Inflammatory macrophage treated with lipopolysaccharide for 4 hours (primary cell): ENCODE measurements at places on chromosomes 1 and 21.

DNA sequence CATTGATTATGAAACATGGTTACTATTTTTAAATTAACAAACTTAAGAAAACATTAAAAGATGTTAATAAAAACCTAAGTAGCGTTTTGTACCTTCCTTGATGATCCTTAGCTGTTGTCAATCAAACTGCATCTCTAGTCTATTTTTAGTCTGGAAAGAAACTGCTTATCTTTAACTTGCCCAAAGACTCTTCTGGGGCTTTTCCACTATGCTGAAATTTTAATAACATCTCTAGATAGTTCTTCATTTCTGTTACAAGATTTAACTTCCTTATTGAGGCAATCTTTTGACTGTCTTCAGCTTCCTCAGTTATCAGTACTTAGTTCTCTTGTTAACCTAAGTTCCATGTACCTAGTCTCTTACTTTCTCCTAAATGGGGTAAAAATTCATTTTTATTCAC is 135.9 kb upstream of the HMCN1 start:
- DNase-seq, result peak; percentile 90

DNA sequence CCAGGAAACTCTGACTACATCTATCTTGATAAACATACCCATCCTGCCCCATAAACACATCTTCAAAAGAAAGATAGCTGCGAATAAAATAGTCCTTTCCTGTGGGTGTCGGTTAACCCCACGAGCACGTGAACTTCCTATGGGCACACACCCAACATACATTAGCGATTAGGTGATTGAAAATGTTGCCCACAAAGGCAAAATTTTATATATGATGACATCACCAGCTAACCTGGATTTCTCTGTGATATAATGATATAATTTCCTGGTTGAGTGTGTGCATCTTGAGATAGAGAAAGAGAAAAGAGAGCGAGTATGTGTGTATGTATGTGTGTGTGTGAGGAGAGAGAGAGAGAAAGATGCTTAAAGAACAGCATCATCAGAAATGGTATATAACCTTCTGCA is 296.1 kb downstream of the PTPRC start:
- no peak for DNase-seq

DNA sequence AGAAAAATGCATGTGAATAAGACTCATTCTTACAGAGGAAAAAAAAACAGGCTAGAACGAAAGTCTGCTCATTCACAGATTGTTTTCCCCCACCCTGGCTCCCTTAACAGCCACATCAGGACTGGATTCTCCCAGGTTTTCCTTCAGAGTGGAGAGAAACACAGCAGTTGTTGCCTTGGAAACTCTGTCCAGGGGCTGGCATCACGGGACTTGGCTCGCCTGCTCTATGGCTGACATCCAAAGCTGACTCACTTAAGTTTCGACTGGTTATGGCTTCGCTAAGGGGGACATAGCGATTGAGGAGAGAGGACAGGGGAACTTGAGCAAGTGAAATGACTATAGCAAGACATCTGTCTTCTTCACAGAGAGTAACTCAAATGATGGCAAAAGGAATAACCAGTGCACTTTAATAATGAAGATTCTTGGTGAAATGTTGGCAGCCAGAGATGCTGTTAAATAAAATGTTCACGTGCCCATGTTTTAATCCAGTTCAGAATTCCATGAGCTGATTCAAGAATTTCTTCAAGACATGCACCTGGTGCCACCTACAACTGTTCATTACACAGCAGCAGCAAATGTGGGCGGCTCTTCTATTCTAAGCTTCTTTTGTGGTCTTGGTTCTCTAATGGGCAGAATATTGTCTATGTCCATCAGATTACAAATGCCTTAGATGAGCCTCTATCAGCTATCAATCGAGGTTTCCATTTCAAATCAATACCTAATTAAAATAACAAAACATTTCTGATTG is 21.8 kb downstream of the MIS18A start:
- DNase-seq, result no peak

DNA sequence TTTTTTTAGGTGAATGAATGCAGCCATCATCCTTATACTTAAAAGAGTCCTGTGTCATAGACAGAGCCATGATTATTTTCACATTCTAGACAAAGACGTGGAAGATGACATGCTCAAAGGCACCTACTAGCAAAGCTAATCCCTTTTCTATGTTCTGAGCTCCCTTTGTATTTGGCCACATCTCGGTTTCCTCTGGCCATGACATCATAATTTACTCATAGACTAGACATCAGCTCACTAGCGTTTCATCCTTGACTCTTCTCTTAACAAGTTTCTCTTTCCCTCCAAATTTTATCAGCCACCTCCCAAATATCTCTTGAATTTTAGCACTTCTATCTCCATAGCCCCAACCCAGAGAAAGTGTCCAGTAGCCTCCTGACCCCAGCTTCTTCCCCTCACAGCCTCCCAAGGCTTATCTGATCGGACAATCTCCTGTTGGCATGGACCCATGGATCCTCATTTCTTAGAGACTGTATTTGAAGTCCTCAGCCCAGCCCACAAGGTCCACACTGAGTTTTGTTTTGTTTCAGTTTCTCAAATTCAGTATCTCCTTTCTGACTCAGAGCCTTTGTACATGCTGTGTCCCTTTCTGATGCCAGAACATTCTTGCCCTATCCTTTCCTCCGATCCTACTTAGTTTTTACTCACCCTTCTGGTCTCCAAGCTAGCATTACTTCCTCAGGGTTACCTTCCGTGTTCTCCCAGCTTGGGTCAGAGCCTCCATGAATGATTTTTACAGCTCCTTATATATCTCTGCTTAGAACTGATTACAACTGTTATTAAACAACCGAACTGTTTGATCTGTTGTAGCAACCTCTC is 33.0 kb upstream of the EPS8L3 start:
- peak; percentile 77 for DNase-seq

DNA sequence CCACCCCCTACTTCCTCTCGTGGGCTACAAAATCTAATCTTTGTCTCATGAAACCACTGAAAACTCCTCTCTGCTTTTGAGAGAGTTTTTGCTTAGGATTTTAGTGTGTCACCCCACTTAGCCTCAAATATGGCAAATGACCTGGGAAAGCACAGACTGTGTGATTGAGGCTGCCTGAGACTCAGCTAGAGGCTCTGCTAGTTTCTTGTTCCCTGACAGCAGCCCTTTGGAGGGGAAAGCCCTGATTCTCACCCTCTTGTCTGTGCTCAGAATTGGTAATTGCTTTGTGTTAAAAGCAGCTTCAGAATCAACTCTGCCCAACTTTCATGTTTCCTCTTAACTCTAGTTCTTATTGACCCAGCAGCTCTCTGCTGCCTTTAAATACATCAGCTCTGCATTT is 85.6 kb upstream of the ZP4 start:
- peak; percentile 13 for DNase-seq

DNA sequence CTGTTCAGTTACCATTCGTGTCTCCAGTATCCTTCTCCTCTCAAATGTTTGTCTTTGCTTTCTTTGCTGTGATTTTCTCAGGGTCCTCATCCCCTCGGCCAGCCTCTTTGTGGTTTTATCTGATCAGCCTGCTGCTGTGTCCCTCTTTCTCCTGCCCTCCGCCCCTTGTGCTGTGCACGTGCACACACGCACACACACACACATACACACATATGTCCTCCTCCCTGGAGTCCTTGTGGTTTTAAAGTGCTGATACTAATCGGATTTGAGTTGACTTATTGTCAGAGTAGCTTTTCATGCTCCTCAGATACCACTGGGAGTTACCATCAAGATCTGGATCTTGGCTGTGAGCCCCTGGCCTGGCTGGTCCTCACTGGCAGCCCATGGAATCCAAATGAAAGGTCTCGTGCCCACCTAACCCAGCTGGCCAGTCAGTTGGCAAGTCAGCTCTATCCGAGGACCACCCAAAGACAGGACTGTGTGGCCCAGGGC is 34.1 kb downstream of the QSOX1 start:
- DNase-seq, result no peak

DNA sequence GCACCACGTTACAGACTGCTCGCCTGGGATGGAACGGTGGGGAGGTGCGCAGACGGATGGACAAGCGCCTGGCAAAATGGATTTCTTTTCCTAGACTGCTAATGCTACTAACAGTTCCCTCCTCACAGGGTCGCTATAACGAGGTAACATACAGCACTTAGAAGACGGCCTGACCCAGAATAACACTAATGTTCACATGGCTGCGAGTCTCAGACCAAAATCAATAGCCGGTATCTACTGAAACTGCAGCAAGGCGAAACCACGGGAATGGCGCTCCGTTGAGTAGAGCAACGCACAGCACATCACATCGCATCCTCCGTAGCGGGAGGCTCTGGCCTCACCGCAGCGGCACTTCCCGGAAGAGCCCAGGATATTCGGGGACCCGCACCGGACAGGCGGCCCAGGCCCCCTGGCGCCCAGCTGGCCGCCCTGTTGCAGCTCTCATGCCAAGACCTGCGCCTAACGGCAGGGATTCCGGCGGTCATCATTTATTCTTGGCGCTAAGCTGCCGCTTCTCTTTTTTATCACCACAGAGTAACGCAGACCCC is 46.6 kb downstream of the VPS26C start:
- peak; percentile 25 for DNase-seq

GRCh38 chr1:151514366-151514765 is 3.2 kb downstream of the CGN start:
- DNase-seq, result no peak

- no peak for DNase-seq
These were observed 958.3 kb downstream of the ADGRL2 start for GRCh38 chr1:82759035-82759434.

- DNase-seq, result no peak
These were observed 35.8 kb upstream of the HIVEP3 start for GRCh38 chr1:41954533-41954944.

DNA sequence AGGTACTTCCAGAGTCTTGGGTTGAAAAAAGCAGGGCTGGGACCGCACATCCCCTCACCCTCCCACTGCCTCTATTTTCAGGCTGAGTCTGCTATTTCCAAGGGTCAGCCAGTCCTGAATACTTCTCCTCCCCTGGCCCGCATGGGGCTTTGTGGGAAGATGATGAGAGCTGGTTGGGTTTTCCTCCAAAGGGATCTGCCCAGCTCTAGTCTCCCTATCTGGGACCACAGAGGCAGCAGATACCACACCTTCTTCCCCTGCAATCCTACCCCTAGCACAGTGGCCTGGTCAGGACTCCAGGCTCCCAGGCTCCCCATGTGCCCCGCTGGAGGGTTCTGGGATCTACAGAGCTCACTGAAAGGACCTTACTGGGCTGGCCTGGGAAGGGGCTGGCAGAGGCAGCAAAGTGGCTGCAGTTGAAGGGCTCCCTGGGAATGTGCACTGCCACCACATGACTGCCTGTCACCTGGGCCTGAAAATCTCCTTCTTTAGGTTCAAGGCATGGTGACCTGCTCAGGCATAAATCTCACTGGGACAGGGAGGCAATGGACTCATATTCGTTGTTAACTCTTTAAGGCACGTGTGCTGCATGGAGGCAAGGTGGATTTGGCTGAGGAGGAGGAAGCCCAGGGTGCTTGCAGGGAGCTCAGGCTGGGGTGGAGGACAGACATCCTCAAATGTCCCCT is 13.1 kb downstream of the CACNA1S start:
- DNase-seq, result no peak

DNA sequence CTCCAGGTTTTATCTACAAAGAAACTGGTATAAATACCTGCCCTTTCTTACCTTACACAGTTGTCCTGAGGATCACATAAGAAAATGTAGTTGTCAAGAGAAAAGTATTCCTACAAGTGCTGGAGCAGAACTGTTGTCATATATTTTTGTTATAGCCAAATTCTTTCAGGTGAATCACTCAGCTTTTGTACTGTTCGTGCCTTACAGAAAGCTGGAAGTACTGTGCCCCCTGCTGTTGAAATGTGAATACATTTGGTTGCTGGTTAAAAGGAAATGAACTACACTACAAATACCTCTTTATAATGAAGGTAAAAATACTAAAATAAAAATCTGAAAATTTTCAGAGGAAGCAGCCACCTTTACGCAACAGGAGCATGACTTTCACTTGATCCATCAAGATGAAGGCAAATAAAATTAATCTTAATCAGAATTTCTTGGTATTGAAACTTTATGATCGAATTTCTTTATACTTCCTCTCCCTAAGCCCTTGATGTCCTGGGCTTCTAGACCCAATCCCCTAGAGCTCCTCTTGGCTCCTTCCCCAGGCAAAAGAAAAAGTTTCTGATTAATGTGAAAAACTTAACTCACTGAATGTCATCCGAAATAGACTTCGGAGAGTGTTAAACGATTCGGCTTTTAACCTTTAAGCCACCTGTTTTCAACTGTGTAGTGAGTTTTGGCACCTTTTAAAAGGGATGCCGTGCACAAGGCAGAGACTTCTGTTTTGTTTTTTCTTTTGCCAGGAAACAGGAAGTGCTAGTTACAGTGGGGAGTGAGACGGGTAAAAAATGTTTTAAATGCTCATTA is 12.5 kb downstream of the CHML start:
- peak; percentile 76 for DNase-seq

DNA sequence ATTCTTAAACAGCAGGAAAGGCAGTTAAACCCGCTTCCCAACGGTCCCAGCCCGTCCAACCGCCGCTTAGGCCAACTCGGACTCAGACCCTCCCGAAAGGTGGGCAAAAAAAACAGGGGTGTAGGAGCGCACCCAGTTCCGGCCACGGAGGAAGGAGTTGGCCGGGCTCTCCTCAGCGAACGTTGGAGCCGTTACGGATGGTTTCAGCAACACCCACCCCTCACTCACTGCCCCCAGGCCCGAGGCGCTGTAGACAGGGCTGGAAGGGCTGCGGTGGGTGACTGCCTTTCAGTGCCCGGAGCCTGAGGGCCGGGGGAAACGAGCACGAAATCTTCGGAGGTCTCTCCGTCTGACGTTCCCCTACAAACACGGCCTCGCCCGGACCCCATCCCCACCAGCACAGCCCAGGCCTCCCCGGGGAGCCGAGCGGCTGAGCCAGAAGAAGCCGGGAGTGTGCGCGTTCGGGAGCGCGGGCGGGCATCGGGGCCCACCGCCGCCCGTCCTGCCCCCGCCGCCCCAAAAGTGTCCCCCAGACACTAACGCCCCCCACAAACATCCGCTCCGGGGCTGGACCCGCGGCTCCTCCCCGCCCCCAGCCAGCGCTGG is 1.3 kb downstream of the KDM5B start:
- DNase-seq, result no peak

DNA sequence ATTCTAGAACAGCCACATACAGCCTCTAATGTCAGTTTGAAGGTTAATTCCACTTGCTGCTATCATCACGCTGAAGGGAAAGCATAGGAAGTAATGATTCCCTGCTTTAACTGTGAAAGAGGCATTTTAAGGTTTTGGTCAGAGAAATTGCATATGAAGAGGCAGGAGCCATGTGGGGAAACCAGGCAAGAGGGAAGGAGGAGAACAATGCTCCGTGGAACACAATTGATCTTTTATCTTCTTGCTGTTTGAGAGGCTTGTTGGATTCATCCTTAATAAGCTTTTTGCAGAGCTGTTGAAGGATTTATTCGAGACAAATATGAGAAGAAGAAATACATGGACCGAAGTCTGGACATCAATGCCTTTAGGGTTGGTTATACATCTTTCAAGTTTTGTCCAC is 35.9 kb downstream of the SMAP2 start:
- no peak for DNase-seq

DNA sequence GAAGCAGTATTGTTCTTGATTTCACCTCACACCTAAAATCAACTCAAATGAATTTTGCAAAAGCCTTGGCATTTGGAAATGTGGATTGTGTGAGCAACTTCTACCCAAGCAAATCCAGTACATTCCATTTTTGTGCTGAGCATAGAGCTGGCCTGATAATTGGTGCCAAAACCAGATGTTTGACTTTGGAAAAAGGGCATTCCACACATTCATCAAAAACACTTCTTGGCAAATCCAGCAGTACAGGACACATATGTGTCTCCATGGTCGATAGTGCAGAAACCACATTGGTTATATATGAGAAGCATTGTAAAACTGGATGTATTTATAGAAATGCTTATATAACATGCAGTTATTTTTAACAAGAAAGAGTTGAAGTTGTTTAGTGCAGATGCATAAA is 210.4 kb downstream of the KCNK2 start:
- DNase-seq, result no peak
